Left lung (tissue), 14 donors: ENCODE measurements at places on chromosomes 16 and 17. TPM values are rescaled to one million over a fixed set of nuclear protein-coding genes. Genes with fewer than 3 reads are reported as not detected.

DNA sequence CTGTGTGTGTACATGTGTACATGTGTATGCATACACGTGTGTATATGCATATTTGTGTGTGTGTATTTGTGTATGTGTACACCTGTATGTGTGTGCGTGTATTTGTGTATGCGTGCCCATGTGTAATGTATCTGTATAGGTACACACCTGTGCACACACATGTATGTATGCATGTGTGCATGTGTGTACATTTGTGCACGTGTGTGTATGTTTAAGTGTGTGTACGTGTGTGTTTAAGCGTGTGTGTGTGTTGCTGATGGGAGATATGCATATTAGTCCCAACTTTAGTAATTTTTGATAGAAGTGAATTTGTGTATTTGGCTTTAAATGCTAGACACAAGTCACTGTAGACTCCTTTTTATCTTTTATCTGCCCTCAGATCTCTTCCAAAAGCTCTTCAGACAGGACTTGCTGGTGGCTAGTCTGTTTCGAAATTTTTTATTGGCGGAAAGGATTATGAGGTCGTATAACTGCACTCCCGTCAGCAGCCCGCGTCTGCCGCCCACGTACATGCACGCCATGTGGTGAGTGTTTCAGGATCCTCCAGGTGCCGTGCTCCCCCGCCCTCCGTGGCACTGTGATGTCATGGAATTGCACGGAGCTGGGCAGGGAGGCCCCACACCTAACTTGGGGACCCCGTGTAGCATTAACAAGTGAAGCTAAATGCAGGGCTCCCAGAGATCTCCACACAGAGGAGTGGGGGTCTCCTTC is 168.8 kb upstream of the CHMP6 start:
- no peak for DNase-seq

GRCh38 chr17:259341-259976 is 78.0 kb upstream of the DOC2B start:
- DNase-seq, result no peak

DNA sequence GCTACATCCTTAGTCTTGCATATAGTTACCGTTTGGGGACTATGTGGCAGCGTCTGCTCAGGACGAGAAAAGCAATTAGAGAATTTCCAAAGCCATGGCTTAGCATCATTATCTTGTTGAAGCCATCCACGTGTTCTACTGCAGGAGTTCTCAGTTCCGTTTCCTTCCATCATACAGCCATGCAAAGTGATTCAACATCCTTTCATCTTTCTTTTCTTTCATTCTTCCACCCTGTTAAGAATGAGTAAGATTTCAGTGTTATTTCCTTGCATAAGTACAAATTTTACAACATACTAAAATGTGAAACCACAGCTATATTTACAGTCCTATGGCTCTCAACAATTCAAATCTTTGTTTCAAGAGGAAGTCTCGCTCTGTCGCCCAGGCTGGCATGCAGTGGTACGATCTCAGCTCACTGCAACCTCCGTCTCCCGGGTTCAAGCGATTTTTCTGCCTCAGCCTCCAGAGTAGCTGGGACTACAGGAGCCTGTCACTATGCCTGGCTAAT is 3.8 kb downstream of the MARF1 start:
- DNase-seq, result no peak

DNA sequence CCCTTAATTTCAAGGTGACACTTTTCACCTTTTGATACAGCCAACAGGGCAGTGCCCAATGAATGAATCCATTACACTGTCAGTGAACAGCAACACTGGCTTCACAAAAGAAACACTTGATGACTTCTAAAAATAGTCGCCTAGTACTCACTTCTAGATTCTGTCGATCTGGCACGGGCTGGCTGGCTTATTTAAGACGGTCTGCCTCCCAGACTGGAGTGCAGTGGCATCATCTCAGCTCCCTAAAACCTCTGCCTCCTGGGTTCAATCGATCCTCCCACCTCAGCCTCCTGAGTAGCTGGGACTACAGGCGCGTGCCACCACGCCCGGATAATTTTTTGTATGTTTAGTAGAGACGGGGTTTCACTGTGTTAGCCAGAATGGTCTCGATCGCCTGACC is 1.9 kb downstream of the NDUFAB1 start:
- no peak for DNase-seq

GRCh38 chr16:17468611-17469010 is 2.1 kb downstream of the XYLT1 start:
- DNase-seq, result no peak

DNA sequence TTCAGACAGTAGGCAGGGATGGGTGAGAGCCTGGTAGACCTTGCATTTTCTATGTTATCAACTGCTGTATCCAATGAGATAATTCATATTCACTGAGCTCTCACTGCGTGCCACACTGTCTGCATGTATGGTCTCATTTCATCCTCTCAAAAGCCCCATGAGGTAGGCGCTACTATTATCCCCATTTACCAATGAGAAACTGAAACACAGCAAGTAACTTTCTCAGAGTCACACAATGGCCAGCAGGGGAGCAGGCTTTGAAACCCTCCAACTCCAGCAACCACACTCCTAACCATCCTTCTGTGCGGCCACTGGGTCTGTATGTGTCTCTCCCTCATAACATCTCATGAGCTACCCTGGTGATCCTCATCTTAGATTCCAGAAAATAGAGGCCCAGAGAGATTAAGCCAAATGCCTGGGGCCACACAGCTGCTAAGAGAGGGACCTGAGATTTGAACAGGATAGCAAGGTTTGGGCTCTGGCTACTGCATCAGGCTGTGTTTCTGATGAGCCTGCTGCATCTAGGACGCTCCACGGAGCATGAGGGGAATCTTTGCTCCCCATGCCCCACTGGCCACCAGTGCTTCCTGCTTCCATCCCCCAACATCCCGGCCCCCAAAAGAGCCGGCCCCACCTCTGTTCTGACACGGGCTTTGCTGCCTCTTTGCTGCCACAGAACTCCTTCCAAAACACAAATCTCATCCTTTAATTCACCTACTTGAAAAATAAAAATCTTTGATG is 3.2 kb downstream of the CCR7 start:
- no peak for DNase-seq

- no peak for DNase-seq
Measured at GRCh38 chr16:22194707-22195444, 11.2 kb upstream of the EEF2K start.

The PLCG2 gene
- total RNA-seq, result 48.7 TPM

The GAS7 gene
- total RNA-seq, result 83.4 TPM

The TMEM98 gene
- 57.1 TPM for total RNA-seq
